HCEC 1CT (cell line): ENCODE measurements at places on chromosomes 1 and 21.
A peak's percentile ranks its signal among the peaks of the same experiment; 100 is the strongest.

GRCh38 chr1:66291531-66291864 lies 242.5 kb upstream of the SGIP1 start:
- no peak for DNase-seq

DNA sequence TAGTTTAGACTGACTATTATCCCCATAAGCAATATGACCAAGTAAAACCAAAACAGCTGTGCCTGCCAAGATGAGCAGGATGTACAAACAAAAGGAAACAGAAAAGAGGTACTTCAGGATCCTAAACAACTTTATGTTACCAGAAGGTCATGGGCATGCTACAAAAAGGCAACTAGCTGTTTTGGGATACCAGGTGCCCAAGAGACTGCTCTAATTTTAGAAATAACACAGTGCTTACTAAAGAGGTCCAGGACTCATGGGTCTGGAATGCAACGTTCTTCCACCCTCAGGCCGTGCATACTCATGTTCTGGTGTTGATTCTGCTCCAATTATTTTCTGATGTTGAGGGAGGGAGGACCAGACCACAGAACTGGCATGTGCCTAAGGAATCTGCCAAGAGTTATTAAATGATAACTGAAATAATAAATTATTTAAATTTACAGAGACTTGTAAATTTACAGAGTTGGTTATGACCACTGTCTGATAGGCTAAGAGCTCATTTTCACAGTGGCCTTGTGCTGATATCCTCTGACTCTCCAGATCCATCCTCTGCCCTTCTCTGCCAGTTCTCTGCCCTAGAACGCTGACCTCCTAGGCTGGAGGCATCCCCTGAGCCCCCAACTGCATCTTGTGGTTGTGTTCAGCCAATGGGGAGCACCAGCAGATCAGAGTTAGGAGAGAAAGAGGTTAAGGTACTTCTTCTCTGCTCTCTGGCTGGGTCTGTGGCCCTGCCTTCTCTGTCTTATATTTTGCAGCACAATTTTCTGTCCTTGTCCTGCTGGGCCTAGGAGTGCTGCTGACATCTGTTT lies 37.7 kb upstream of the BCL10 start:
- DNase-seq, result peak; percentile 97

DNA sequence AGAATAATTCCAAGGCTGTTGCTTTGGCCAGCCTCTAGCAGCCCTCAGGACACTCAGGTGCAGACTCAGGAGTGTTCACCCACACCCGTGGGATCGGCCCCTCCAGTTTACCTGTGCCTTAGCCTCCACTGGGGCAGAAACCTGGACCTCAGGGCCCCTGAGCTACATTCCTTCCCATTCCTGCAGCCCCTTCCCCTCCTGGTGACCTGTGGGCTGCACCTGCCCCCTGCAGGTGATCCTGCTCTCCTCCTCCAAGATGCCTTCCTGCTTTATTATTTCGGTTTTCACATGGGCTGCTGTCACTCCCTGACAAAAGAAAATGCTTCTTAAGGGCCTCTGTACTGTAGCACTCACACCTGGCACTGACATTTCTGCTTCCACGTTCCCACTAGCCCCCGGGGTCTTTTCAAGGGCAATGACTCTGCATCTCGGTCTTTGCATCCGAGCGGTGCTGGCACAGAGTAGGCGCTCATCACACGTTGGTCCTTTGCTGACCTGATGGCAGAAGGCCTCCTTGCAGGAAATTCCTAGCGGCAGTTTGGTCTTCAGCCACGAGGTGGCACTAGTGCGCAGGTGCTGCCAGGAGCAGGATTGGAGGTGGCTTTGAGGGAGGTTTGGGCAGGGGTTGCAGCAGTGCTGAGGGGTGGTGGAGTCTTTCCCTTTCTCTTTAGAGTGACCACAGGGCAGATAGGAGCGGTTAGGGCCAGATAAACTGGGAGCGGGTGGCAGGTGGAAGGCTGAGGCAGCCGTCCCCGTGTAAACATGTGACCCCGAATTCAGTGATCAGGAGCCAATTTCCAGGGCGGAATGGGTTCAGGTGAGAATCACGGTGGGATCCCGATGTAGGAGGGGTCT lies 25.3 kb upstream of the ETV3 start:
- DNase-seq, result peak; percentile 22

- no peak for DNase-seq
These were observed 129.8 kb upstream of the CHODL start for GRCh38 chr21:18114810-18115209.

DNA sequence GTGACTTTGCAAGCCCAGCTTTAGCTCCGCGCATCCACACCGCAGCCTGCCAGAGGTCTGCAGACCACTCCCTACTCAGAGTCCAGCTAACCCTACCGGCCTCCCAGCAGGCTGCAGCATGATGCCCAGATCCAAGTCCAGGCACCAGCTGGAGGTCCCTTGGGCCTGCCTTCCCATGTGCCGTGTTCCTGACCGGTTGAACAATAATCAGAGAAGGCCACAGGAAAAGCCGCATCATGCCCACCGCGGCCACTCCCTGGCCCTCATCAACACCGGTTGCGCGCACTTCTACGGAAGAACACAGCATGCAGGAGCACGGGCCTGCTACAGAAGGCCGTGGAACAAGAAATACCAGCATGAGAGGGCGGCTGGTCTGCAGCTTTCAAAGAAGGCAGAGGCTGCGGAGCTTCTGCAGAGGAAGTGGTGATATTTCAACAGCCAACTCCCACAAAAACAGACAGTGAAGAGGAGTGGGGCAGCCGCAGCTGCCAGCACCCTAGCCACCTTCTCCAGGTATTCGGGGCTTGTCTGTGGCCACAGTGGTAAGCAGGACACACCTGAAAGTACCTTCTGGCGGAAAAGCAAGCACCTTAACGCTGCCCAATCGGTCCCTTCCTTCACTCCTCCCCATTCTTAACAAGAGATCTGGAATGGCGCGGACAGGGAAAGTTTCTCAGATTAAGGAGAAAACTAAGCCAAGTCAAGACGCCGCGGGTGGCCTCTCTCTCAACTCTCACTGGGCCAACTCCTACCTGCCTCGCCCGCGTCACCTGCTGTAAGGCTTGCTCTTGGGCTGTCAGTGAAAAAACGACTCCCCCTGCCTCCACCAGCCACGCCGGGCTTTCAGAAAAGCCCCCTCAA lies 1.5 kb downstream of the PGBD5 start:
- no peak for DNase-seq

- DNase-seq, result no peak
These were observed 46.0 kb upstream of the A3GALT2 start for GRCh38 chr1:33366762-33367484.

DNA sequence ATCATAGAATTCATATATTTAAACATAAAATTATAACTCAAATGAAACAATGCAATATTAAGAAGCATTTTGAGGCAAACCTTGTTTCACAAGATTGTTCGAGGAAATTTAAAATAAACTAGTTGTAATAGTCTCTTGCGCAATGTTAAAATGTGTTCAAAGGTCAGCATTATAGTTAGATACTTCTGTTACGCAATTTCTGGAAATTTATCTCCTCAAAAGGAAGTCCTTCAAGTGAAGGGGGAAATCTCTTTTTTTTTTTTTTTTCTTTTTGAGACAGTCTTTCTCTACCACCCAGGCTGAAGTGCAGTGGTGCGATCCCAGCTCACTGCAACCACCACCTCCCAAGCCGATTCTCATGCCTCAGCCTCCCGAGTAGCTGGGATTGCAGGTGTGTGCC lies 52.1 kb downstream of the FMO4 start:
- peak; percentile 32 for DNase-seq

DNA sequence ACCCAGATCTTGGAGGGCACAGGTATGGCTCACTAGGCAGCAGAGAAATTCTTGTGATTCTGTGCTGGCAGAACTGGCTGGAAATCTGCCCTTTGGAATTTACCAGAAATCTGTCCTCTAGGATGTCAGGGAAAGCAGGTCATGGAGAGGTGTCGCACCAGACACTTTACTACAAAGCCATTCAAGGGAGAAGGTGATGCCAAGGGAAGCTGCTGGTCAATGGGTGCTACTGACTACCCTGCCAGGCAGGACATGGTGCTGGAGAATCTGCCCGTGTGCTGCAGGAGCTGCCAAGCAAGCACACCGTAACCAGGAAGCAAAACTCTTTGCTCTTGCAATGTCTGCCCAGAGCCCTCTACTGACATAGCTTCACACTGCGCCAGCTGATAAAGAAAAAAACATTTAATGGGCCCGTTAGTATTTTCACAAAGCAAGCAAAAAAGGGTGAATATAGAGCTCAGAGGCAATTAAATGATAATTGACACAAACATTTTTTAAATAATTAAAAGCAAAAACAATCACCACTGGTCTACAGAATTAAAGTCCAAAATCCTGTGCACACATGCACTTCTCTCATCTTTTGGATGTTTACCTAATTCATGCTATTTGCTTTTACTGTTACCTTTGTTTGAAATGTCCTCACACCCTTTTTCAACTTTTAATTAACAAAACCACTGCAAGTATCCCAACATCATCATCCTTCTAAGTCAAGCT lies 7.2 kb upstream of the FBXO28 start:
- DNase-seq, result peak; percentile 67

- DNase-seq, result no peak
These were observed 84.9 kb upstream of the SLC44A3 start for GRCh38 chr1:94734963-94735901.

- DNase-seq, result no peak
These were observed 95.1 kb upstream of the ATP1A1 start for GRCh38 chr1:116277840-116278540.

- DNase-seq, result no peak
These were observed 20.7 kb upstream of the POFUT2 start for GRCh38 chr21:45308194-45309068.

DNA sequence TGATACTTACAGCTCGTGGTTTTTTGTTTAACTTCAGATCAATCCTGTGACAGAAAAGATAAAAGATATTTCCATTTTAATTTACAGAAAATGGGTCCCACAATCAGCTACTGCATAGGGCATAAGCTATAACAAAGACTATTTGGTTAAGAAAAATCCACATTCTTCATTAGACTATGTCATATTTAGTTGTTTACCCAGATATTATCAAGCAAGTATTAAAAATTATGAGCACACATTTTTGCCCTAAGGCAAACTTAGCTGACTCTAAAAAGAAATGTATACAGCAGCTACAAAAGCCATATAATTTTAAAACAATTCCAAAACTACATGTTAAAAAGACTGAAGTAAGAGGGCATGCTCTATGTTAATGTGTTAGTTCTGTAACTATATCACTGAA lies 18.7 kb downstream of the MEAF6 start:
- no peak for DNase-seq

GRCh38 chr1:206770531-206771337 lies at the start of gene IL19:
IL19 (plus strand) TSS chr1:206770773; CDS start chr1:206836663, 65,890 bp downstream.
- peak; percentile 30 for DNase-seq

GRCh38 chr1:115246526-115246925 lies 91.5 kb downstream of the NGF start:
- no peak for DNase-seq

- DNase-seq, result peak; percentile 32
These were observed 31.0 kb downstream of the AGO4 start for GRCh38 chr1:35838693-35839245.

GRCh38 chr1:36122062-36123030 lies 2.7 kb downstream of the COL8A2 start:
- no peak for DNase-seq

DNA sequence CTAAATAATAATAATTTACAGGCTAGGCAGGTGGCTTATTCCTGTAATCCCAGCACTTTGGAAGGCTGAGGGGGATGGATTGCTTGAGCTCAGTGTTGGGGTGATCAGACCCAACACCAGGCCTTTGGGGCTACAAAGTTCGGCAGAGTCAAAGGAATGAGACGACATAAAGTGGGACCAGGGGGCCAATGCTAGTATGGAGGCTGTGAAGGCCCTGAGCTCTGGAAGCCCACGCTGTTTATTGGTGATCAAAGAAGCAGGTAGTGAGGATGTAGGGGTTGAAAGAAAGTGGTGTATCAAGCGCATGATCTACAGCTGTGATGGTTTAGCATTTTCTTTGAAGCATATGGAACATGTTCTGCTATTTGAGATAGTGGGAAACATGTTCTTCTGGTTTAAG lies 5.6 kb downstream of the BTBD8 start:
- no peak for DNase-seq

DNA sequence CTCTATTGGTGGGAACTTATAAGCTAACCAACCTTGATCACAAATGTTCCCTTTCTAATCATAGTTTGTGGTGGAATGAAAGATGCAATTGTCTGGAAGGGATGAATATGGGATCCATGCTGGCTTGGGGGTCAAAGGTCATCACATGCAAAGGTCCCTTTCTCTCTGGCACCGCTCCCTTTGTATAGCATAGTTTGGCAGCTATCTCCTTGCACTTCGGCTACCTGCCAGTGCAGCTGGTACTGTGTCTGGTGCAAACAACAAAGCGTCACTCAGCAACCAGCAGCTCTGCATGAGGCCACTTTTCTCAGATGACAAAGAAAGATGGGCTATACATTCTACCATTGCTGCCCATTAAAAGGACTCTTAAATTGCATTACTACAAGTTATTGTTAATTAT lies 188.2 kb upstream of the NFIA start:
- no peak for DNase-seq

DNA sequence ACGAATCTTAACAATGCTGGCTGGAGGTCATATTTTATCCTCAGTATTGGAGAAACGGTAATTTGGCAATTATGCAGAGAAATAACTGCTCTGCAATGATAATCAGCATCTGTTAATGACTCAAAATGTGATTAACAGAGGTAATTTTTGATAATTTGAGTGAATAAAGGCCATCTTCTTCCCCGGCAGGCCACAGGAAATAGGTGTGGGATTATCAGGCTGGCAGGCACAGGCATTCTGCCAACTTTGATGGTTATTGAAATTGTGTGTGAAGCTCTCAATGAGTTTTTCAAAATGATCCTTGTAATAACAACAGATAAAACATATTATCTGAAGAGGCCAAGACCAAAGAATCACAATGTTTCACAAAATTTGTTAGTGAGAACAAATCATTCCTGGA lies 309.0 kb downstream of the PTGER3 start:
- DNase-seq, result no peak

GRCh38 chr1:44660176-44660575 lies 14.1 kb downstream of the TMEM53 start:
- DNase-seq, result no peak

DNA sequence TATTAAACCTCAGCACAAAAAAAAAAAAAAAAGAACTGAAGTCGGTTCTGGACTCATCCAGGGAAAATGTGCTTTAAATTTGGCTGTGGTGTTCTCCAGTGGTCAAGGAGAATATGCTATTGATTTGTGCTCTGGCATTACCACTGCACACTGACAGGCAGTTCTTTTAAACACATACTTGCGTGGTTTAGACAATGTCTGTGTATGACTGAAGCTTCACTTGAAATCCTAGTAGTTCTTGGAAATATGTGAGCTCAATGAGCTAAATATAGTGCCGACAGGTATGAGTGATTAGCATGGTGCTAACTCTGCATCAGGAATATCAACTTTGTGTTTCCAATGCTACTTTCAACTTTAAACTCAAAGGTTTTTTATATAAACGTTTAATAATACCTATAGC lies 415.6 kb downstream of the SMYD3 start:
- DNase-seq, result no peak

GRCh38 chr1:53256511-53257453 lies 18.5 kb upstream of the MAGOH start:
- no peak for DNase-seq
